ENCODE measurements at places on chromosomes 4 and X.

GRCh38 chr4:153521478-153521877 lies 55.3 kb downstream of the TMEM131L start:
- DNase-seq = no peak

DNA sequence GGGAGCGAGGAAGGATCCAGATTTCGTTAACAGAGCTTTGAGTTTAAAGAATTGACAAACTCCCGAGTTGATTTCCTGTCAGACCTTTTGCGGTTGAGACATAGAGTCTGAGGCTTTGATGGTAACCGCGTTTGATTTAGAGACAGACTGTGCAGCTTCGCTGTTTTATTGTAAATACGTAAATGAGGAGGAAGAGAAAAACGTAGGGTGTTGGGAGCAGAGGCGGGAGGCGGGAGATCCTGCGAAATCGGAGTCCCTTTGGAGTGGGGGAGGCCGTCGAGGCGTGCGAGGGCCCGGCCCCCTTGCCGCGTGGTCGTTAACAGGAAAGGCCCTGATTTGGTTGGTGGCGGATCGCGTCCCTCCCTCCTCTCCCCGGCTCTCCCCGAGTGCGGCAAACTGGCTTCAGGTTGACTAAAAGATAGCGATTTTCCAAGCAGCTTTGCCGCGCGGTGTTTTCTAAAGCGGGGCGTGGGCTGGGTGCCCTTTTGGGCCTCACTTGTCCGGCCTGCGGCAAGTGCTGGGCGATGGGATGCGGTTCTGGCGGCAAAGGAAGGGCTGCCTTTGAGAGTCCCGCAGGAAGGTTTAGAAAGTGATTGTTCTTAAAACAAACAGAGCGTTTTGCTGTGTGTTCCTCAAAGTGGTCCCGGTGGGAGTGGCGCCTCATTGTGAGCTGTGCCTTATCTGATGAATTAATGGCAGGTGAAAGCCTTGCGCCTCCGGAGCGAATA lies 857 bp downstream of the SCML1 start:
- DNase-seq = peak; percentile 61

DNA sequence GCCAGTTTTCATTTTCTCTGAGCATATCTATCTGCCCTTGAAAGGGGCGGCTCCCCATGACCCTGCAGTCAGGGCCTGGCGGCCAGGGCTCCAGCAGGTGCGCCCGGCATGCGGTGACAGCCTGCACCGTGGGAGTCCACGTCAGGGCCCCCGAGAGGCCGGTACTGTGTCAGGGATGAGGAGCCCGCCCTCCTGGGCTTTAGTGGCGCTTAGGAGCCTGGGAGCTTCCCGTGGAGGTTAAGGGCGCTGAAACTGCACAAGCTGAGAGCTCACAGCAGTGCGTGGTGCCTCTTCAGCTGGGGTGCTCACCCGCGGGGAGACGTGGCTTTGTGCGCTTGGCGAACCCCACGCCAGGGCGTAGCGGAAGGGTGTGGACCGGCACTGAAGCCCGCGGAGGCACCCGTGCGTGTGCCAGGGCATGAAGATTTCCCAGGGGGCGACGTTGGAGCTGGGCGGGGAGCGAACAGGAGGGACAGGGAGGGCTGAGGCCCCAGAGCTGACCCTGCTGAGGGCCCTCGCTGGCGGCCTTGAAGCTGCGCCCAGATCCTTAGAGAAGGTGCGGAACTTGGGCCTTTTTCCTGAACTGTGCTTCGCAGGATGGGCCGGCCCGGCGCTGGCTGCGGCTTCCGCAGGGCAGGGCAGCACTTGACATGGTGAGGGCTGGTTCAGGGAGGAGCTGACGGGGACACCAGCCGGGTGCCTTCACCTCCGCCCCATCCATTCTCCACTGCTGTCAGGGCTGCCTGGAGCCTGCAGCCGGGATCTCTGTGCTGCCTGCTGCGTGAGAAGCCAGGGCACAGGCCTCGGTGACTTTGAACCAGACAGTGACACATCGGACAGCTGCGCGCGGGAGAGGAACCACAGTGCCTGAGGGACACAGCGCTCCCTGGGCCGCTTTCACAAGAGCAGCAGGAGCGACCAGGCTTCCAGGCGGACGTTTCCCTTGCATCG lies 32.9 kb downstream of the HTT-AS start:
- DNase-seq = peak; percentile 40

DNA sequence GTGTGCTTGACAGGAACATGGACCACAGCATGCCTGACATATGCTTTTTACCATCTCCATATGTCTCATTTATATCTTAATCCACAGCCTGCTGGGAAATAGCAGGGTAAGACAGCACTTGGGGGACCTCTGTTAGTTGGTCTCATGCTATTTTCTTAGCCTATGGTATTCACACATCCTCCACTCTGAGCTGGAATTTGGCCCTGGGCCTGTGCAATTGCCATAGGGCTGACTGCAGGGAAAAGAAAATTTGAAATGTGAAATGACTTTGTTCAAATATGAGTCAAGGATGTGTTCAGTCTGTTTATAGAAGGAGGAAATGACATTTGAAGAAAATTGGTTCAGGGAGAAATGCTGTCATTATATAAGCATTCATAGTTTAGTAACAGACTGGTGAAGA lies 9.6 kb upstream of the MAP7D3 start:
- DNase-seq = peak; percentile 39

- DNase-seq = no peak
Measured at GRCh38 chr4:77045490-77045889, 30.3 kb downstream of the CCNI start.

DNA sequence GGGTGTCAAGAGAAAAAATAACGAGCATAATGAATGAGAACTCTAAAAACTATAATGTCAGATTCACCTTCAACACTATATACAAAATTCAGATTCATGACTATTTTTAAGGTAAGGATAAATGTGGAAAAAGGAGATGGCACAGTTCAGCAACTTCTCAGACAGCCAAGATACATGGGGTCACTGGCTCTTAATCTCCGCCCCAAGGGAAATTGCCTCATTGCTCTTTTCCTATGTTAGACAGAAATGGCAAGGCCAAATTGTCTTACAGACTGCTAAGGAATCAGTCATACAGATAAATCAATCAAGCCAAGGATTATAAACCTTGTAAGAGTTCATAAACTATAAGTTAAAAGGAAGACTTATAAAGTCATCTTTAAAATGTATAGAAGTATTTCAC lies 183.4 kb downstream of the OPHN1 start:
- DNase-seq = no peak

- DNase-seq = peak; percentile 15
Measured at GRCh38 chr4:37889849-37890800, 759 bp upstream of the TBC1D1 start.

GRCh38 chrX:18424482-18425198 lies 768 bp upstream of the CDKL5 start:
- DNase-seq = no peak

GRCh38 chr4:106530821-106531220 lies 162.2 kb upstream of the GIMD1 start:
- no peak for DNase-seq

DNA sequence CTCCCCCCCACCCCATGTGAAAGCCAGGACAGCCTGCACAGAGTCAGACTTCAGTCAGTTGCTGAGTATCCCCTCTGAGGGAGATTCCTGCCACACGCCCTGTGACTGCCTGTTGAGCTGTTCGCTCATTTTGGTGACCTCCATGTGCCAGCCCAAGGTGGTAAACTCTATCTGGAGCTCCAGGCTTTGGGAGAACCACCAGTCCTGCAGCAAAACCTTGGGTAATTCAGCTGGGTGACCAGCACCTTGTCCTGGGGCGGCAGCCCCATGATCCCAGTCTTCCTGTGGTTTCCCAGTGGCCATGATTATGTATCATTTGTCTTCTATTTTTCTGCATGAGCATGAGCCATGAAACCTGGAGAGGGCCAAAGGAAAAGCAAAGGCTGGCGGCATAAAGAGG lies 73.4 kb downstream of the NBDY start:
- DNase-seq = no peak

GRCh38 chr4:106269711-106270110 lies 46.3 kb downstream of the TBCK start:
- DNase-seq = no peak

- DNase-seq = peak; percentile 54
Measured at GRCh38 chr4:105594099-105595010, 41.9 kb downstream of the ARHGEF38 start.

DNA sequence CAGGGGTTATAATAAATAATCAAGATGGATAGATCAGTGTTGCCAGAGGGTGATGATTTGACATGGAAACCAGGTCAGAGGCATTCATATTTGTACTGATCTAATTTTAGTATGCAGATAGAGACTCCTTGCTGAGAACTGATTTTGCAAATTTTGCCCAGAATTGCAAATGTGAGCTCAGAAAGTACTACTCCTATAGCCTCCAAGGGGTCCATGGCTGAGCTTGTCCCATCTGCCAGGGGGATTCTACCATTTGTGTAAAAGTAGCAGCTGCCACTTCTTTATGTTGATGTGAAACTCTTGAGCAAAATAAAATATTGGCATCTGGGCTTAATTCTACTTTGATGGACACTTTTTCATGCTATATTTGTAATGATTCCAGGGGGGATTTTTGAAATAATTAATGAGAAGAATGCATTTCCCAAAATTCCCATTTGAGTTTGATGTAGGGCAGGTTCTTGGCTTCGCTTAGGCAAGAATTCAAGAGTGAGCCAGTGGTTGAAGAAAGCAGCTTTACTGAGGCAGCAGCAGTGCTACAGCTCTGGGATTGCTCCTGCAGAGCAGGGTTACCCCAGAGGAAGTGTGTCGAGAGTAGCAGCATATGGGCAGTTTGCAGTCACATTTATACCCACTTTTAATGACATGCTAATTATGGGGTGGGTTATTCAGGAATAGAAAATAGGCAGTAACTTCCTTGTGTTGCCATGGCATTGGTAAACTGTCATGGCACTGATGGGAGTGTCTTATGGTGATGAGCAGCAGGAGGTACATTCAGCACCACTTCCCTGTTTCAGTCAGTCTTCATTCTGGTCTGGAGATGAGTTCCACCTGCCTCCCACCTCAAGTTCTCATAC lies 38.7 kb upstream of the DCLK2 start:
- DNase-seq = no peak

DNA sequence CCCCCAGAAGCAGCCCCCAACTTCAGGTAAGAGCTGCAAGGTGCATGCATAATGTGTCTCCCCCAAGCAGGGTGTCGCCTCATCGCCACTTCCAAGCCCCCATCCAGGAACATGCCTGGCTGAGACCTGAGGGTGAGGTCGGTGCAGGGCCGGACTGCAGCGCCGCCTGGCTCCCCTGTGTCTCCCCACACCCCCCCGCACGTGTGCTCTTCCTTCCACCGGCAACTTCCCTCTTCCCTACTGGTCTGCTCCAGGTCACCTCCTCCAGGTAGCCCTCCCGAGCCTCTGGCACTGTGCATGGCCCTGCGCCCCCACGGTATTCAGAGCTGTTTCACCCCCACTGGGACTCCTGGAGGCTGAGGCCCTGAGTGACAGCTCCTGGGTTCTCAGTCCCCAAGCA lies 2.2 kb upstream of the BGN start:
- no peak for DNase-seq
